ENCODE measurements at places on chromosomes 7 and 10.

DNA sequence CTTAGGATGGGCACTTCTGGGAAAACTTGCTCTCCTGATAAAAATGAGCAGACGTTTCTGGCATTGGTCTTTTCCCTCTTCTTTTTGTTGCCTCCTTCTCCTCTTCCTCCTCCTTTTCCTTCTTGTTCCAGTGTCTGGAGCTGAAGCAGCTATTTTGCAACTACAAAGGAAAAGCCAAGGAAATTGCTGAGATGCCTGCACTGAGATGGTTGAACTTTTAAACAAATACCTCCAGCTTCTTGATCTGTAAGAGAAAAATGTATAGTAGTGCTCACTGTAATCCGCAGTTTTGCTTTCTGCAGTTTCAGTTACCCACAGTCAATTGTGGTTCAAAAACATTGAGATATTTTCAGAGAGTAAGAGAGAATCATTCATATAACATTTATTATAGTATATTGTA is 7.5 kb upstream of the SND1 start:
- no peak for DNase-seq

DNA sequence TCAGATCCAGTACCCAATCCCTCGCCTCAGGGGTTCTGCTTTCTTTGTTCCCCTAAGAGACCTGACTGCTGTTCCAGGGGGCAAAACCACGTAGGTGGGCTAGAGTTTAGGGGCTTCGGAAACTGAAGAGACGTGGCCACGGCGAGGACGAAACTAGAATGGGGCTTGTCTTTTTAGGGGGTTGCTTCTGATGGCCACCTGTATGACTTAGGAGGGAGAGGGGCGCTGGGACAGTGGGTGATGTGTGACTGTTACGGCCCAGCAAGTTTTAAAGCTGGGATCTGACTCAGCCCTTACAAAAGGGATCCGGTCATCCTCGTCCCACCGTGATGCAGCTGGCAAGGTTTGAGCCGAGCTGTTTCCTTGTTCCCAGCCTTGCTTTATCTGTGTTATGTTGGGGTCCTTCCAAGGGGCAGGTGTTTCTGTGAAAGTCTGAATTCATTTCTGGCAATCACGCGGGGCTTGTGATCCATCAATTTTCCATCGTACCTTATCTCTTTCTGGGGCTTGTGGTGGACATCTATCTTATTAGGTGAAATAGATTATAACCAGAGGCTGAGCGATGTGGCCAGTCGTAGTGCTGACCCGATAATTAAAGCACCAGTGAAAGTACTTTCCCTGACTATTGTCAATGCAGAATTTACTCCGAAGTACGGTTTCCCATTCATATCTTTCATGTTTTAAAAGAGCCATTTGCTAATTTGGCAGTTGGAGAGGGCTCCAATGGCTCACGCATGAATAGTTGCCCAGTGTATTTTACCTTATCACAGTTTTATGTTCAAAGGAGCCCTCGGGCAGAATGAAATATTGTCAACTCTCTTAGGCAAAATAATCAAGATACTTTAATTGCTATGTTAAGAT is 830 bp downstream of the MET start:
- no peak for DNase-seq

DNA sequence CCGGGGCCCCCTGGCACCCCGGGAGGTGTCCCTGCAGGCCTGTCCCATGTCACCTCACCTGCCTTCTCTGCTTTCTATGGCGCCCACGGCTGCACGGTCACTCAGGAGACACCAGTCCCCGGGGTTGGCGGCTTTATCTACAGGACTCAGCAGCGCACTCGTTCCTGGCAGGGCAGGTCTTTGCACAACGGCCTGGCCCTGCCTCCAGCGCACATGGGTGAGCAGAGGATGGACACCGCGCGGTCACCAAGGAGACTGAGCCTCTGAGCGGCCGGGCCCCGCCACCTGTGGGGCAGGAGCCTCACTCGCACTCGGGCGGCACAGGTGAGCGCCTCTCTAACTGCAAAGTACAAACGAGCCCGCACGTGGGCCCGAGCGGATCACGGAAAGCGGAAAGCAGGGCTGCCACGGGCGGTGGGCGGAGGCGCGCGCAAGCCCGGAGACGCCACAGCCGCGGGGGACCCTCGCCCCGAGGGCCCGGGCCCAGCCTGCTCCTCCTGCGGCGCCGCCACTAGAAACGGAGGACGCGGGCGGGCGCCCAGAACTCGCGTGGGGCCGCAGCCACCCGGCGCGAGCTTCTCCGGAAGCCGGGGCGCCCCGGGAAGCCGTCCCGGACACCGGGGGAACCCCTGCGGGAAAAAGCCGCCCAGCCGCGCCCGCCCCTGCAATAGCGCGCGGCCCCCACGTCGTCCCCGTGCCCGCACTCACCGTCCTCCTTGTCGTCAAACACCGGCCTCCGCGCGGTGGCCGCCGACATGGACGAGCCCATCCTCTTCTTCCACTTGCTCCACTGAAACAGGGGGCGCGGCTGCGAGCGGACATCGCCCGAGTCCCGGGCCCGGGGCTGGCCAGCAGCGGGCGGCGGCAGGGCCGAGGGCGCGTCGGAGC is 642 bp downstream of the STK32C start:
- DNase-seq, result peak; percentile 68

GRCh38 chr7:134371536-134371935 is 54.8 kb upstream of the SLC35B4 start:
- DNase-seq, result no peak

GRCh38 chr7:7276161-7276560 is 93.8 kb downstream of the C1GALT1 start:
- DNase-seq, result no peak

GRCh38 chr10:29658984-29659965 is 24.5 kb upstream of the SVIL start:
- DNase-seq, result no peak

DNA sequence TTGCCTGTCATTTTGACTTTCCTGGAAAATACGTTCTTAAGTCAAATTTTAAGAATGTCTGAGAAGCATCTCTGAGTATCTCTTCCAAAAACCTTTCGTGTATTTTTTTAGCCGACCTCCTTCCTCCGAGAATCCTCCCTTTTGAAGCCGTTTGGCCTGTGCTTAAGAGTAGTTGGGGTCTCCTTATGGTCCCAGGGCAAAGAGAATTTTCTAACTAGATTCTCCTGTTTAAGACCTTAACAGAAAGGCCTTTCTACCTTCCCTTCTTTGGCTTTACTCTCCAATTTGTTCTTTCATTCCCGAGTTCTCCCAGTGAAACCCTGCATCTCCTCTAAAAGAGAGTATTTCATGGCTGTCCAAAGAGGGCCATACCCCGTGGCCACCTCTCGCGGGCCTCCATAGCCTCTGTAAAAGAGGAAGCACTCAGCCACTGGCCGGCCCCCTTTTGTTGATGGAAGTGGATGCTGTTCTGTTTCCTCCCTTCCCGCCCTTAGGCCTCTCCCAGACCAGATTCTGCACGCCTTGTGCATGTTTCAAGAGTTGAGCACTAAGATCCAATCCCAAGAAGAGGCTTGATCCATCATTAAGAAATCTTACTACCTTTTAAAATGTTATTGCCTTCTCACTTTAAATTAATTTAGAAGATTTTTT is 6.6 kb upstream of the FEZF1 start:
- no peak for DNase-seq

DNA sequence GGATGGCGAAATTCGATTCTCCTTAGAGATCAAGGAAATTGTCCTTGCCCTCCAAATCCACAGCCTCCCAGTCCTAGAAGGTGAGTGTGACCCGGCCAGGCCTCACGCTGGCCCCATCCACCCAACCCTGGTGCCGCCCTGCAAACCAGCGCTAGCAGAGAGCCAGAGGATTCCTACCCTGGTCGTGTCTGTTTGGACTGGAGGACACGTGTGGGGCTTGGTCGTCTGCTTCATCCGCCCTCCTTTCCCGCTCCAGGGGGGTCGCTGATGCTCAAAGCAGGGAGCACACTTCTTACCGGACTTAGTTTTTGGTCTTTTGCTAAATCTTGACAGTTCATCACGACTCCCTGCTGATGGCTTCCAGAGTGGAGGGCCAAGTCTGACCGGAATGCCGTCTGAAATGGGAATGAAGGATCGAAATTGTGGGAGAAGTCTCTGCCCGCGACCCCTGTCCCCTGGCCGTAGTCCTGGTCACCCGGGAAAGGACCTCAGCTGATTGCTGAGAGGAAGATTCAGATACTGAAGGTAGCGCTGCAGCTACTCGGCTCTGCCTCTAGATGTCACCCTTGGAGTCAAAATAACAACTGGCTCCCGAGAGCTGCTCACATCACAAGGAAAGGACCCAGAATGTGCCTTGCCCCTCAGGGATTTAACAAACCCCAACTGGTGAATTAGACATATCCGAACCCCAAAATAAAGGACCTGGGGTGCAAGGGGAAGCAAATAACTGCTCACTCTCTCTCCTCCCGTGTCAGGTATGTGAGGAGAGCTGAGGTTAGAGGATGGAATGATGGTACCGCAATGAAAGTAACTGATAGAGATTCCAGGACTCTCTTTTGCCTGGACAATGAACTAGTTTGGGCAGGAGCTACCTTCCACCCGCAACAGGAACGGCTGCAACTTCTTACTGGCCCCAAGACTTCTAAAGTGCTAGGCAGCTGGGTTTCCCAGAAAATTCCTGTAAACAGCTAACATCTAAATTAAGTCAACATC is 23.5 kb upstream of the ORC5 start:
- no peak for DNase-seq

All from right lobe of liver (tissue), 6 donors.